Activated CD4-positive, alpha-beta T cell treated with anti-CD3 and anti-CD28 coated beads for 24 hours (primary cell): ENCODE measurements at places on chromosomes 1 and 21.

GRCh38 chr1:228338521-228339051, 68.0 kb downstream of the TRIM11 start:
- no peak for DNase-seq

- no peak for DNase-seq
These were observed 2.6 kb downstream of the CYP4B1 start for GRCh38 chr1:46801323-46802055.

DNA sequence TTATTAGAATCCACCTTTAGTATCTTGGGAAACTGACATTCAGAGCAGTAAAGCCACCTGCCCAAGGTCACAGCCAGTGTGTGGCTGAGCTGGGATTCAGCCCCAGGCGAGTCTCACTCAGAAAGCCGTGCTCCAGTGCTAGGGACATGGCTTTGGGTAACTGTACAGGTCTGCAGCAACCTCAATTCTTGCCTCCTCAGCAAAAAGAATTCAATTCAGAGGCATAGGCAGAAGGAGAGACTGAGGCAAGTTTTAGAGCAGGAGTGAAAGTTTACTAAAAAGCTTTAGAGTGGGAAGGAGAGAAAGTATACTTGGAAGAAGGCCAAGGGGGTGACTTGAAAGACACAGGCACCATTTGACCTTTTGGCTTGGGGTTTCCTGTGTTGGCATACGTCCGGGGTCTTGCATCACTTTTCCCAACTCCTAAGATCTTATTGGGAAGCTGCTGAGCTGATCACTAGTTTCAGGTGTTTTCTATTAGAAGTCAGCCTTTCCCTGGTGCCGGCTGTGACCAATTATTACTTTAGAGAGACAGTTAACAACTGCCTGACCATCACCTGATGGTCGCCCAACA, 529.3 kb downstream of the MATN1 start:
- no peak for DNase-seq

DNA sequence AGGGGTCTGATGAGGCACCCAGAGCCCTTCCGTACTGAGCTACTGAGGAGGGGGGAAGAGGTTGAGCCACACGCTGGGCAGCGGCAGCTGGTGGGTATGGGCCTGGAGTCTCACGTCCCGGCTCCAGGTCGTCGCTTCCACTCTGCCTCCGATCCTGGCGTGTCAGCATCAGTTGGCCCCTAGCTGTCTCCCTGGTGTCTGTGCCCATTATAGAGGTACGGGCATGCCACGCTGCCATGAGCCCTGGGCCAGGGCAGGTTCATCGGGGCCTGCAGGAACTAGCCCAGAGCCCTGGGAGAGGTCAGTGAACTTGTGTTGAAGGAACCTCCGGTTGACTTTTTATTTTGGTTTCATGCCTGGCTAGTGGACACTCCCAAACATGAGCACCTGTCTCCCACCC, 18.2 kb downstream of the COQ8A start:
- no peak for DNase-seq

GRCh38 chr1:30379684-30380624, 343.4 kb downstream of the MATN1 start:
- DNase-seq, result peak; percentile 40

DNA sequence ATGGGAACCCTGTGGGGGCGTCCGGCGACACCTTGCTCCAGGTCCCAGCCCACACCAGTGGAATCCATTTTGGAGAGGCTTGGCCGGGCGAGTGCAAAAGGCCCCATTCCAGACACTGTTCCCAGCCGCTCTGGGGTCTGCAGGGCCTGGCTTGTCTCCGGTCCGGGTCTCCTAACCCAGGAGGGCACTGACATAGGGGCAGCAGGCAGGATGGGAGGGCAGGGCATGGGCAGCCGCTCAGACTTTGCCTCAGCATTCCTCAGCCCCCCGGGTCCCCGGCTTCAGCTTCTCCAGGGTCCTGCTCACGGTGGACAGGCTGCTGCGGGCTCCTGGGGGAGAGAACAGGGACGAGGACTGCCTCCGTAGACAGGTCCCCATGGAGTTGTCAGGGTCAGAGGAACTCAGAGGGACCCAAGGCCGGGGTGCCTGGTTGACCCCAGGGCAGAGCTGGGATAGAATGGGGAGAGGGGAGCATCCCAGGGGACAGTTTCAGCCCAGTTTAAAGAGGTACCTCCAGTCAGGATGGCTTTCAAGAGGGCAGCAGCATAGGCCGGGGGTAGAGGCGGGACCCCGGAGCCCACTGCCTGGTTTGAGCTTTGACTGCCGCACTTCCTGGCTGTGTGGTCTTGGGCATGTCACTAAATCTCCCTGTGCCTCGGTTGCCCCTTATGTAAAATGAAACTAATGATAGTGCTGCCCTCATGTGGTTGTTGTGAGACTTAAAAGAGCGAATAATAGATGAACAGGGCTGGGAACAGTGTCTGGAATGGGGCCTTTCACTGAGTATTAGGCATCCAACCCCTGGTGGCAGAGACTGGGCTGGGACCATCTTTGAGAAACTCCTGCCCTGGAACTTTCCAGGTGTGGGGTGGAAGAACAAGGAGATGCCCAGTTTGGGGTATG, 3.7 kb downstream of the KNCN start:
- DNase-seq, result no peak

GRCh38 chr1:151166505-151166956, 587 bp downstream of the SCNM1 start:
- no peak for DNase-seq

DNA sequence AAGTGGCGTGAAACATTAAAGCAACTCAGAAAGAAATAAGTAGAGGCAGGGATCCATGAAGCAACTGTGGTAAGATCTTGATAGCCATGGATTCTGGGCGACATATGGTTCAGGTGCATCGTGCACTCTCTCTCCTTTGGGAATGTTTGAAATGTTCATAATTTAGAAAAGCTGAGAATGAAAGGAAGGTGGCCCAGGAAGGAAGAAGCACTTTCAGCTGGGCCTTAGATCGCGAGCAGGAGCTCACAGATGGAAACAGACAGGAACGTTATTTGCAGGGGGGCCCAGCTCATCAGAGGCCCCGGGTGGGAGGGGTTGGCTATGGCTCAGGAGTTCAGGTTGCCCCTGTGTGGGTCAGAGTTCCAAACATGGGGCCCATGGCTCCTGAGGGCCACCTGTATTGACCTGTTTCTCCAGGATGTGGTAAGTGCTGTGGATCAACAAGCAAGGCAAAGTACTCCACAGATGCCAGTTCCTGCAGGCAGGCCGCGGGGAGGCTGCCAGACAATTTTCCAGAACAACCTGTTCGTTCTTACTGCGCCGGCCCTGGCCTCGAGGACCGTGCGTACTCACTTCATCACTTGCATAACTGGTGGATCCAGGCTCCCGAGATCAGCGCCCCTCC, 253.2 kb downstream of the TOMM20 start:
- no peak for DNase-seq

GRCh38 chr1:111961016-111961415, 28.5 kb downstream of the KCND3 start:
- DNase-seq, result no peak

DNA sequence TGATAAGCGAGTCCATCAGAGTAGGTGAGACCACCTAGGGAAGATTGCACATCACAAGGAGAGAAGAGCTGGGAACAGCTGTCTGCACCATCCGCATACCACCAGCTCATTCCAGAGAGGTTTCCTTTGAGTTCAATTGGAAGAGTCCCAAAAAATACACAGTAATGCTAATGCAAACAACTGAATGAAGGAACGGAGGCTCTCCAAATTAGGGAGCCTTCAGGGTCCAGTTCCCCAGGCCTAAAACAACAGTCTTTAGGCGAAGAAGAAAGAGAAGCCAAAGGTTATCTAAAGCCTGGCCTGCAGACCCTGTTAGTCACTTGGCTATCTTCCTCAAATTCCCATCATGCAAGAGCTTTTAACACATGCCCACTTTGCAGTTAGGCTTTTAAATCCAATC, 246.4 kb downstream of the PBX1 start:
- DNase-seq, result no peak

DNA sequence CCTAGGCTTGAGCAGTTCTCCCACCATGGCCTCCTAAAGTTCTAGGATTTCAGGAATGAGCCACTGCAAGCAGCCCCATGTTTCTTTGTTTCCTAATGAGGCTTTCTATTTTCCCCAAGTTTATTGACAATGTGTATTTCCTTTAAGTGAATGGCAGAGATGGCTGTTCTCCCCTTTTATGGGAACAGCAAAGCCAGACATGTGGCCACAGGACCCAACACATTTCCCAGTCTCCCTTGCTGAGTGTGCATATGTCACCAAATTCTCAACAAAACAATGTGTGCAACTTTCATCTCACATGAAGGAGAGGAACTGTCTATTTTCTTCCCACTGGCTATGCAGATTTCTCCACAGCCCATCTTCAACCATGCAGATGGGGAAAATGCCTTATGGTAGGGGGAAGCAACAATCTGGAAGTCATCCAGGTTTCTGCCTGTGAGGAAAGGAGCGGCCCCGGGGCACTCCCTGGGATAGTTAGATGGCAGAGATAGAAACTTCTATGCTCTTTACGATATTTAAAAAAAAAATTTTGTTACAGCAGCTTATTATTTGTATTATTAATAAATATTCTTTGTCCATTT, 28.6 kb upstream of the MAP10 start:
- no peak for DNase-seq

DNA sequence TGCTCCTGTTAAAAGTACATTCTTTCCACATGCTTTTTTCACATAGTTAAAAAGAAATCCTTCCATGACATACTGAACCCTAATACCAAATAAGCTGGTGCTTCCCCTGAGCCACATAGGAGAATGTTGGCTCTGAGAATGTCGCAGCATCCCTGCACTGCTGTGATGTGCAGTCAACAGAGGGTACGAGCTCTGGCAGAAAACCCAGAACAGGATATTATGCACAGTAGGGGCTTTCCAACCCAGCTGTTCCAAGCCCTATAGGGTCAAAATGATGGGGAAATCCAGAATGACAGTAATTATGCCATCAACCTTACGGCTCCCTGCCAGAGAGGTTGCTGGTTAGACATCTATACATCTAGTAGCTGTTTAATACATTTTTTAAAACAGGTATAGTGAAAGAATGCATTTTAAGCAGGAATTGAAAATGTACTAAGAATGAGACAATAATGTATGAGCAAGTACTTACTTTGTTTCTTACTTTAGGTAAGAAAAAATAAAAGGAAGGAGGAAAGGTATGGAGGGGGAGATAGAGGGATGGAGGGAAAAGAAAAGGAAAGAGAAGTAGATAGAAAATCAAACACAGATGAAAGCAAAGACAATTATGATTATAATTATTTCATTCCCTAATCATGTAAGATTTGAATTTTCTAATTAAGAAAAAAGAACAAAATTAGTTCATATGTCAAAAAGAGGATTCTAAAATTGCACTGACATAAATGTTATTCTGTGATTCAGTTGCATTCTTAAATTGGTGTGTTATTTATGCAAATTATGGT, 126.0 kb downstream of the NR5A2 start:
- peak; percentile 23 for DNase-seq

DNA sequence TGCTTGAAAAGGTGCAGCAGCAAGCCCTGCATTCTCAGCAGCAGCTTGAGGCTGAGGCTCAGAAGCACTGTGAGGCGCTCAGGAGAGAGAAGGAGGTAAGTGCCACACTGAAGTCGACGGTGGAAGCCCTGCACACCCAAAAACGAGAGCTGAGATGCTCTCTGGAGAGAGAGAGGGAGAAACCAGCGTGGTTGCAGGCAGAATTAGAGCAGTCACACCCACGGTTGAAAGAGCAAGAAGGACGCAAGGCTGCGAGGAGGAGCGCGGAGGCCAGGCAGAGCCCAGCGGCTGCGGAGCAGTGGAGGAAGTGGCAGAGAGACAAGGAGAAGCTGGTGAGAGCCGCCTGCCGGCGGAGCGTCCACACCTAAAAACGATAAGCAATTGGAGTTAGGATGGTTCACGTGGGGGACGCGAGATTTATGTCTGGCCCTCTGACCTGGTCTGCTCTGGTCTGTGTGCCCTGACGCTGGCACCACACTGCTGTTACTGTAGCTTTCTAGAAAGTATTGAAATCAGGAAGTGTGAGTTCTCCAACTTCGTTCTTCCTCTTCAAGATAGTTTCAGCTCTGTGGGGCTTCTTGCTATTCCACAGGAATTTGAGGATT, 26.7 kb upstream of the DIP2A start:
- DNase-seq, result no peak

DNA sequence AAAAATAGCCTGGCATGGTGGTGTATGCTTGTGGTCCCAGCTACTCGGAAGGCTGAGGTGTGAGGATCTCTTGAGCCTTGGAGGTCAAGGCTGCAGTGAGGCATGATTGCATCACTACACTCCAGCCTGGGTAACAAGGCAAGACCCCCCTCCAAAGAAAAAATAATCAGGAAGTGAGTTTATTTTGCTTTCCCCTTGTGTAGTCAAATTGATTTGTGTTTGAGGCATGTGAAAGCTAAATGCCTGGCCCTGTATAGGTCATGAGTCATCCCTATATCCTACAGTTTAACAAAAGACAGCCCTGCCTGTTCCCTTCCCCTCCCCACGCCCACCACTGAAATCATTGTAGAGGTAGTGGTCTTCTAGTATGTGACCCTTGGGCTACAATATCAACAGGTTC, 241.4 kb upstream of the JUN start:
- no peak for DNase-seq

DNA sequence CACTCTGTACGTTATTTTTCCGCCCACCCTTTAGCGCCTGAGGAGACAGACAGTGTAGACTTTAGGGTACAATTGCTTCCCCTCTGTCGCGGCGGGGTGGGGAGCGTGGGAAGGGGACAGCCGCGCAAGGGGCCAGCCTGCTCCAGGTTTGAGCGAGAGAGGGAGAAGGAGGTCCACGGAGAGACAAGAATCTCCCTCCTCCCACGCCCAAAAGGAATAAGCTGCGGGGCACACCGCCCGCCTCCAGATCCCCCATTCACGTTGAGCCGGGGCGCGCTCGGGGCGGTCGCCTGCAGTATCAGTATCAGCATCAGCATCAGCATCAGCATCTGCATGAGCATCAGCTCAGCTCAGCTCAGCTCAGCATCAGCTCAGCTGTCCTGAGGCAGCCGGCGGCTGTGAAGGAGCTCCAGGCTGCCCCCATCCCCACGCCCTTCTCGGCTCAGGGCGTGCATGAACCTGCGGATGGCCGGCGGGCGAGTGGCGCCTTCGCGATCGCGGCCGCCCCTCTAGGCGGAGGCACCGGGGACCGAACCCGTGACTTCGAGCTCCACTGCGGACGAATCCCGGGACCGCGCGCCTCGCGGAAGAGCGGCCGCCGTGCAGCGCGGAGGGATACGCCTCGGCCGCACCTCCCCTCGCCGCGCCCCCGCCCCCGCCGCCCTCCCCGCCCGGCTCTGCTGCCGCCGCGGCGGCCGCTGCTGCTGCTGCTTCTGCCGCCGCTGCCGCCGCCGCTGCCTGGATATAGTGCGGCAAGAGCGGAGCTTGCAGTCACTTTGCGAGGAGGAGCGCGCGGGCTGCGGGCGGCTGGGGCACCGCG, at the start of gene NCAM2:
Gene NCAM2, plus strand, starts transcription at position 774 of the 820 bp plus-strand sequence.
- peak; percentile 44 for DNase-seq

DNA sequence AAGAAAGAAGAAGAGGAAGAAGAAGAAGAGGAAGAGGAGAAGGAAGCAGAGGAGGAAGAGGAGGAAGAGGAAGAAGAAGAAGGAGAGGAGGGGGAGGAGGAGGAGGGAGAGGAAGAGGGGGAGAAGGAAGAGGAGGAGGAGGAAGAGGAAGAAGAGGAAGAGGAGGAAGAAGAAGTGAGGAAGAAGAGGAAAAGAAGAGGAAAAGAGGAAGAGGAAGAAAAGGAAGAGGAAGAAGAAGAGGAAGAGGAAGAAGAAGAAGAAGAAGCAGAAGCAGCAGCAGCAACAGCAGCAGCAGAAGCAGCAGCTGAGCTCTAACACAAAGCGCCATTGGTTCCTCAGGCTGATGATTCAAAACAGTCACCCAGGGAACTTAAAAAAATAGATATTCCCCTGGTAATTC, 34.0 kb downstream of the DNAI4 start:
- DNase-seq, result no peak
